Substantia nigra (tissue), 51 donors: ENCODE measurements at places on chromosomes 11 and 22.

DNA sequence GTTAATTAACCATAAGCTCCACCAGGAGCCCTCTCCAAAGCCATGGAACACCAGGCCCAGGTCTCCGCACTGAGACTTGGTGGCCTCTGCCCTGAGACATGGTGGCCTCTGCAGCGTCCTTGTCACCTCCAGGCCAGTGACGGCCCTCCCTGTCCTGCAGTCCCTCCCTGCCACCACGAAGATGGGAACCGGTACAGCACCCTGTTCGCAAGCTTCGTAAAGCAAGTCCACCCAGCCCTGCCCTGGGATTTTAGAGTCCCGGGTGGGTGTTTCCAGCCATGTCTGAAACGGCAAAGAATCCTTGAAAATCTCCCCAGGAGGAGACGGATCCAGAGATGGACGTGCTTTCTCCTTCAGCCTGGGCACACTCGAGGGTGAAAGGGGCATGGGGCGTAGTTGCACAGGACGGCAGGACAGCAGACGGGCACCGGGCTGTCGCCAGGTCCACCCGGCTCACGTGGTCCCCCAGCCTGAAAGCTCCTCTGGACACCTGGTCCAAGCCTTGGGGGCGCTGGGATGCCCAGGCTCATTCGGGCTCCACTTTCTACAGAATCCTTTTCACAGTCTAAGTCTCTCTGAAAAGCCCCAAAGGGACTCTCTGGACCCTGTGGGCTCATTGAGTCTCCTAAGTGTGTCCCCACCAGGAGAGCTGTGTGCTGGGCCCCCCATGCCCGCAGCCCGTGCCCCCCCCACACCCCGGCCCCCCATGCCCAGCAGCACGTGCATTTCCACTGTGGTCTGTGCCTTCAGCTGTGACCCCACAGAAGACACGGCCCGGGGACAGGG lies 456.2 kb downstream of the BRD1 start:
- DNase-seq, result no peak

DNA sequence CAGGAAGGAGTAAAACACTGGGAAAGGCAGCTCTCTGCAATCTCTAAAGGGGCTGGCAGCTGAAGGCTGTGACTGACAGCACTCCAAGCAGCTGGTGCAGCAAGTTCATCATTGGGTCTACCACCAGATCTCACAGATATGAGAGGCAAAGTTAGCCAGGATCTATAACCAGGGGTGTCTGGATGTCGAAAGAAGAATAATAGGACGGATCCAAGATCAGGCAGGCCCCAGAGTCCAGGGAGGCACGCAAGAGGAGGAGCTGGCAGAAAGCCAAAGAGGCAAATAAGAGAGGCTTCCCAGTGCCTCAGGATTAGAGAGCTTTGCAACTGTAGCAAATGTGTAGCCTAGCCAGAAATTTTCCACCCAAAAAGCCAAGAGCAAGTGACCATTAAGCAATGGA lies 77.1 kb downstream of the RBMXL2 start:
- DNase-seq, result no peak

DNA sequence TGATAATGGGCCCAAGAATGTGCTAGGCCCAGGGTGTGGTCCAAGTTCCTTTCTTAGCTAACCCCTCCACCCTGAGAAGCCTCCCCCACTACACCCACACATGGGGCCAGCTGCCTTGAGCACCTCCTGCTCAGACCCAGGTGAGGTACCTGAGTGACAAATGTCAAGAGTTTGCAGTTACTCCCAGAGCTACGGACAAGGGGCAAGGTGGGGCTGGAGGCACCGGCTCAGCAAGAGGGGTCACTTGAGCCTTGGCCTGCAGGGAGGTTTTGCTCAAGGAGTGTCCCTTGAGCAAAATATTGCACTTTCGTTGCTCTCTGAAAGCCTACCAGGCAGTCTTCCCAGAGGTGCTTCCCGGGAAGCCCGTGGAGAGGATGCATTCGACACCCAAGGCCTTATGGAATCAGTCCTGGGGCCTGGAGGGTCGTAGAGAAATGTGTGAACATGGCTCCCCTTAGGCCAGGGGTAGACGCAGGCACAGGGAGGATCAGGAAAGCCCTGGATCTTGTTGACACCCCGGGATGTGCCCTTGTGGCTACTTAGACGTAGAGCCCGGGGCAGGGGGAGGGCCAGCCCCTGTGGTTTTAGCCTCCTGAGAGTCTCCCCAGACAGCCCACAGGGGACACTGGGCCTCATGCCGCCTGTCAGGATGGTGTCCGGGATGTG lies 114.2 kb downstream of the KCNQ1 start:
- no peak for DNase-seq

GRCh38 chr11:61887839-61888494 lies 3.4 kb downstream of the FADS3 start:
- DNase-seq, result no peak

GRCh38 chr11:11779975-11780374 lies 61.8 kb upstream of the USP47 start:
- no peak for DNase-seq

- DNase-seq, result no peak
Measured at GRCh38 chr11:16337421-16338213, 18.7 kb downstream of the SOX6 start.

- DNase-seq, result no peak
Measured at GRCh38 chr11:84566671-84567070, 1060.5 kb downstream of the DLG2 start.

DNA sequence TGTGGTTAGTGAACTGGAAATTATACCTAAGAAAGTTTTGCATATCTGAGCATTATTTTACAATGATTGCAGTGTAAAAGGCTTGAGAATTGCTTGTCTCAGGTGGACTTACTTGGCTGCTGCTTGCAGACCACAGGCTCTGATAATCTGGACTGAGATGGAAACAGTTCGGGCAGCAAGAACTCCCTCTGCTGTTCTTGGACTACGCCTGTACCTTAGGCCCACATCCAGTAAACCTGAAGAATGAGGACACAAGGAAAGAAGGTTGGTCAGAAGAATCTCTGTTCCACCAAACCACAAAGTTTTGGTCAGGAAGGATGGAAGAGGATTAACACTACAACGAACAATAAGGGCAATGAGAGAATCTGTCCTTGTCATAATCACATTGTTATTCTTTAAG lies 80.1 kb downstream of the C2CD3 start:
- DNase-seq, result no peak

GRCh38 chr11:58905011-58905720 lies 34.1 kb upstream of the GLYATL1 start:
- DNase-seq, result peak; percentile 33

DNA sequence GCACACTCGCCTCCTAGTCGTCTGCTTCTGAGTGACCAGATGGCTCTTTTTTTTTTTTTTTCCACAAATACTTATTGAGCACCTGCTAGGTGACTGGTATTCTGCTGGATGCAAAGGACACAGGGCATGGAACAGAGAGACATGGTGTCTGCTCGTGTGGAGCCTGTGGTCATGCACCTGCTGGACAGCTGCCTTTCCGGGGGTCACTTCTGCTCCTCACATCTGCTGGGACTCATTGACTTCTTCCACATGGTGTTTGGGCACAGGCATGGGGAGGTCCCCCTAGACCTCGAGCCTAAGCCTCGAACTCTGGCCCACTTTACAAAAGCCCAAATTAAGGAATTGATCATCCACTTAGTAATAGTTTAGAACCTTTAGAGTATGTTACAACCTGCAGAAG lies 39.5 kb upstream of the EMID1 start:
- DNase-seq, result no peak

DNA sequence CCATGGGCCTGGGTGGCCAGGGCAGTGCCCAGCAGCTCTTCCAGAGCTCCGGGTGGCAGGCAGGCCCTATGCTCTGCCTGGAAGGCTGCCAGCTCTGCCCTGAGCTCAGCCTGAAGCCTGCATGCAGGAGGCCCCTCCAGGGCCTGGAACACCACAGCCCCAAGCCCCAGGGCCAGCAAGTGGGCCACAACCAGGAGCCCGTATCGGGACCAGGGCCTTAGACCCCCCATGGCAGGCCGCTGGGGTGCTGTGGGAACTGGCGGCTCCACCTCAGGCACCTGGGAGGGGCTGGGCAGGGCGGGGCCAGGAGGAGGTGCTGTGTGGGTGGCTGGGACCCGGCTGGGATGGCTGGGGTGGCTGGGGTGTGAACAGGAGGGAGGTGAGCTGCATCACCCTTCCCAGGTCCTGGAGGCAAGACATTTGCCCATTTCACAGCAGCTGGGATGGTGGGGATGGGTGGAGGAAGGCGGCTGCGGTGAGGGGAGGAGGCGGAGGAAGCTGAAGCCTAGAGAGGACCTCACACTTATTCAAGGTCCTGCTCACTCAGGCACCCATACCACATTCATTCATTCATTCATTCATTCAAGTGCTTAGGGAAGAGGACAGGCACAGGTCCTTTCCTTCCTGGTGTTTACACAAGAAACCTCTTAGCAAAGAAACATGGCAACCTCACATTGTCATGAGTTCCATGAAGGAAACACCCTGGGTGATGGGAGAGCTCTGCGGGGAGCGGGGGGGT lies at the start of gene KCNK7:
Gene KCNK7 (minus strand): TSS at position 258 of the 739 bp plus-strand sequence. CDS start 28 bp downstream, at position 230.
- no peak for DNase-seq

DNA sequence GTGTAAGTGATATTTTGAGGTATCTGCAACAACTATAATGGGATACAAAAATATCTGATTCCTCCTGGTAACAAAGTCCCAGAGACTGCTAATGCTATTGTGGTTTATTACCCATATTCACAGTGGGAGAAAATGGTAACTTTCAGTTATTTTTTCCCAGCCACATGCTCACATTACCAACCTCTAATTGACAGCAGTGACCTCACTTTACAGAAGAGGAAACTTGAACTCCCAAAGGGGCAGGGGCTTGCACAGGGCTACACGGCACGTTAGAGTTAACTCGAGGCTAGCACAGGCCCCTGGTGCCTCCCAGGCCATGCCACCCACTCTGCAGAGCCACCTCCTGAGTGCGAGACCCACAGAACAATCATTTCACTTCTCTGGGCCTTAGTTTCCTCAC lies 132.4 kb downstream of the TENM4 start:
- DNase-seq, result no peak

DNA sequence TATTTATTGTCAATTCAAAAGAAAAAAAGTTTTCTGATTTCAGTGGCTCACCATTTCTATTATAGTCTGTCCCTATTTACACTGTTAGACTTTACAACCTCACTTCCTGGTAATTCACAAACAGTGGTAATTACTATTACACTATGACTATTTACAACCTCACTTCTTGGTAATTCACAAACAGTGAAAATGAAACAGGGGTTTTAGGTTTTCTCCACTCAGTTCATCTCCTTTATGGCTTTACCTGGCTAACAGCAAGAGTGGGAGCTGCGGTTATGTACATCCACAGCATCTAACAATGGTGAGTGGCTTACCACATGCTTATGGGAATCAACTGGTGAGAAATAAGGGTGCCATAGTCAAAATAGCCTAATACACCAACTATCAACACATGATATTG lies 166.4 kb downstream of the CASP12 start:
- no peak for DNase-seq

GRCh38 chr11:57977709-57978108 lies 46.0 kb upstream of the OR9Q1 start:
- no peak for DNase-seq
